ENCODE measurements at places on chromosomes 5 and 9.

DNA sequence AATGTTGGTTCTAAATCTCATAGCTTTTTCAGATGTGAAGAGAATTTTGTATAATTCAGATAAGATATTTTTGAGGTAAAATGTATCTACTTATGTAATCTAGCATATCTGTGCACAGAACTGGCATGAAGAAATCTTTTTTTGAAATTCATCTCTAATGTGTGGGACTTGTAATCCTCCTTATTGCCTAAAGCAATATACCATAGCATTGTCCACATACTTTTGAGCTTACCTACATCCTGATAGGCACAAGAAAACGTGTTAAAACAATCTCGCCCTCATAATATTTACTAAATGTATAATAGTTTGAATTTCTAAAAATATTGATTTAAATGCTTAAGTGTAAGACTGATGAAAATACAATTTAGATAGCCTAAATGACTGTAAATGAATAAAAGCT is 1686.5 kb upstream of the ACO1 start:
- no peak for DNase-seq

GRCh38 chr9:14831074-14831473 is 79.2 kb downstream of the FREM1 start:
- DNase-seq, result no peak

- DNase-seq, result no peak
Observed at GRCh38 chr5:34715711-34716110, 59.6 kb downstream of the RAI14 start.

- DNase-seq, result no peak
Observed at GRCh38 chr9:3879726-3880505, 354.1 kb upstream of the RFX3 start.

- no peak for DNase-seq
Observed at GRCh38 chr9:91939978-91940377, 10.1 kb downstream of the ROR2 start.

GRCh38 chr5:172050080-172050479 is 43.6 kb upstream of the FBXW11 start:
- DNase-seq, result no peak

DNA sequence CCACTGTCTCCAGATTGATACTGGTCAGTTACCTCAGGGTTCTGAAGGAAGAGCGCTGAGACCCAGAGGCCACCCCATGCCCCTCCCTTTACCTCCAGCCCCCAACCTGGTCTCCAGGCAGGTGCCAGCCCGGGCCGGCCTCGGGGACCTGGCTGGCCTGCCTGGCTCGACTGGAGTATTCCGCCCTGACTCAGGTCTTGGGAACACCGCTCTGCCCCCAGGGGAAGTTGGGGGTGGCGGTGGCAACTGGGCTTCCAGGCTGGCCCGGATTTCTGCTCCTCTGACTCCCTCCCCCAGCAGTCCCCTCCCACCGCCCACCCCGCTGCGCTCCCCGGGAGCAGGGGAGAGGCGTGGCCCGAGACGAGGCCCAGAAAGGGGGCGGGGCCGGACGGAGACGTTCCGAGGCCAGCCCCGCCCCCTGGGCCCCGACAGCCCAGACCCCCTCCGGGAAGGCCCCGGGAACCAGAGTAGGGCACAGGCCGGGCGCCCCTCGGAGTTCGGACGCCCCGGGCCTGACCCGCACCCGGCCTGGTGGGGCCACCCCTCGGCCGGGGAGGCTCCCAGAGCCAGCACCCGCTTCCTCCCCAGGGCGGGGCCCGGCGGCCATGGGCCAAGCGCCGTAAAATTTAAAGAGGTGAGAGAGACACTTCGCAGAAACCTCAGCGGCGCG is 82.5 kb upstream of the ZBTB43 start:
- peak; percentile 85 for DNase-seq

DNA sequence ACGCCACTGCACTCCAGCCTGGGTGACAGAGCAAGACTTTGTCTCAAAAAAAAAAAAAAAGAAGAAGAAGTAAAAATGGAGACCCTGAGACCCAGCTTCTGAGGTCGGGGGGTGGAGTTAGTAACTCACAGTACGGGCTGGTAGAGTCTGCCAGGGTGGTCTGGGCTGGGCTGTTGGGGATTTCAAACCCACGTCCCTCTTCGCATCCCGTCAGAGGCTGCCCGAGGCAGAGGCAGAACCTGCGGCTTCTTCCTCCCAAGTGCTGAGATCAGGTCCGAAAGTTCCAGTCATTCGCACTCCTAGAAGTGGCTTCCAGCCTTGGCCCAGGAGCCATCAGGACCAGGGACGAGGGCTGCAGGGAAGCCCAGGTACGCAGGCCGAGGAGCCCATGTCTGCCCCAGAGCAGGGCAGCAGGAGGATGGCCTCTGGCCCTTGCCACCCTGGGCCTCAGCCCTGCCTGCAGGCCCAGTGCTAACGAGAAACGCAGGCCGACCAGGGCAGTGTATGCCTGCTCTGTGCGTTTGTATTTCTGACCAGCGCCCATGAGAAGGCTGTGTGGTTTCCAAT is 9.9 kb upstream of the SLC2A6 start:
- DNase-seq, result no peak

DNA sequence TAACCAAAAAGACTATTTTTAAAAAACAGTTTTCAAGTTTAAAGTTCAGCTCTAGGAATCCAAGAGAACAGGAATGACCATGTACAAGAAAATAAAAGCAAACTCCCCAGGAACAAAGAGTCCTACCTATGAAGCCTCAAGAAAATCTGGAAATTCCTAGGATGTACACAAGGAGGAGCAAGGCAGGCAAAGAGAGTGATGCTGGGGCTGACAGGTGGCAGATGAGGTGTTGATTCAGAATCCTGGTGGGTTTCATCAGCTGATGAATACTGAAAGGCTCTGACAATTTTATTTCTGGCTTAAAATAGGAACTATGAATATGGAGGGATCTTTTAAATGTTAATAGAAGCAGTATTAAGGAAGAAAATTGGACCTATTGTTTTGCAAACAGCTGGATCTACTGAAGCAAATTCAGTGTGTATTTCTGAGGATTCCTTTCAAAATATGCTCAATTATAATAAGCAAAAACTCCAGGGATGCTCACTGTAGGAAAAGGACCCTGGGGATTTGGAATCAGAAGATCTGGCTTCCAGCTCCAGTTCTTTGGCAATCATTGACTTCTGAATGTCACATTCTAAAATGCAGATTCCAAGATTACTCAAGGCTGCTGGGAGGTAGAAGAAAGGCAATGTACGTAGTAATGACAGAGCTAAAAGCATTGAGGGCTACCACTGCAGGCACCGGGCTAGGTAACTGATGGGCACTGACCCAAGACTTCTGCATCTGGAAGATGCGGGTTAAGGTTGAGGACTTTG is 28.0 kb upstream of the SH3RF2 start:
- DNase-seq, result no peak

GRCh38 chr5:124701873-124702425 is 44.5 kb downstream of the ZNF608 start:
- no peak for DNase-seq

DNA sequence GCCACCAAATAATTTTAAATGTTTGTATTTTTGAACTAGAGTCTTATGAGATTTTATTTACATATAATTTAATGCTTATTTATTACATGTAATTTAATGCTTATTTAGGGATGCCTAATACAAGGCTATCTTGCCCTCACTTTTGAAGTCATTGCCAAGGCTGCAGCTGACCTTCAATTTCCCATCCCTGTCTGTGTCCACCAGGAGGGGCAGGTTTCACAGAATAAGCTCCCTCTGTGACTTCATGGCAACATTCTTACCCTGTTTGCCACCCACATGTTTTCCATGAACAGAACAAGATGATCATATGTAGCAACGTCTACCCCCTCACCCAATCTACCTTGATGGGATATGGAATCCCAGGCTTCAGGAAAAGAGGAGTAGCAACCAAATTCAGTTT is 27.0 kb downstream of the C5 start:
- no peak for DNase-seq

DNA sequence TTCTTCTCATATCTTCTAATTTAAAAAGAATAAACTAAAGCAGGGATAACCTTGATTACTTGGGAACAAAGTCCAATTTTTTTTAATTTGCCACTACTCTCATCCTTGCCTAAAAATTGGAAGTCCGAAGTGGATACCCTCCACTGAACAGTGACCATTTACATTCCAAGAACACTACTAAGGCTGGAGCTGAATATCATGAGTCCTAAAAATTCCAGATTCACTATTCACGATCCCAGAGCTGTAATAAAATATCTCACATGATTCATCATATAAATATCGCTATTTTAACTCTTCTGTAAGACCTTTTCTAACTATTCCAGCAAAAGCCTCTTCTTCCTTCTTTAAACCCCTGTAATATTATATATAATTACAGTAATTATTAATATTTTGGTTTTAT is 57.4 kb downstream of the ATPSCKMT start:
- DNase-seq, result no peak

- no peak for DNase-seq
Observed at GRCh38 chr5:6713274-6714225, at the start of gene TENT4A. Gene TENT4A (plus strand): TSS chr5:6713432. CDS start chr5:6713984, 552 bp downstream.

GRCh38 chr5:125575891-125576505 is 829.6 kb upstream of the ZNF608 start:
- DNase-seq, result no peak

GRCh38 chr9:80763536-80763935 is 925.8 kb downstream of the TLE1 start:
- DNase-seq, result no peak

- DNase-seq, result no peak
Observed at GRCh38 chr9:4596165-4596922, 65.8 kb upstream of the PLPP6 start.

DNA sequence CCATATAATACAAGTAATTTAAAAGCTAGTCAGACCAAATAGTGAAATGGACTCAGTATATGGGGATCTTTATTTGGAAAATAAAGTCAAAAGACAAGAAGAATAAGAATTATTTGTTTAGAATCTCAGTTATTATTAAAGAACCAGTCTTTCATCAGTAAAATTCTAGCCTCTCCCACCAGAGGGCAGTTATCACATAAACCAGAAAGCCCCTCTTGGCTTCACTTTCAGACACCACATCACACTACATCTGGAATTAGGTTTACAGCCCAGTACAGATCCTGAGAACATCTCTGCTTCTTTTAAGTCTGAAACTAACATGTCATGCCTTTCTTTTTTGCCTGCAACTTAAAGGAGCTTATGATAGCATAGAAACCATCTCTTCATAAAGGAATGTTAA is 12.2 kb upstream of the HSPB3 start:
- DNase-seq, result no peak

DNA sequence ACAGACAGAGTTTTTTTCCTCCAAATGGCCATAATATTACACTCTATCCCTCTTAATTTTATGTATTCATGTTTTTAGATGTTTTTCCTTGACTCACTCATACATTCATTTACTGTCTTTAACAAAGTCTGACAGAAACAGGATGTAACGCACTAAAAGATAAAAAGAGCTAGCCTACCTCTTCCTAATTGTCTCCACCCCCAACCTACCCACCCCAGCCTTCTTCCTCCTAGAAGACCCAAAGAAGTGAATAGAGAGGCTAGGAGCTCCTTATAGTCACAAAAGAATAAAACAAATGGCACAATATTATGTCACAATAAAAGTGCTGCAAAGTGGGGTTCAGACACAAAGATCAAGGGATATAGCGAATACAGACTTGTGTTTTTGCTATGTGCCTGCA is 719 bp downstream of the NOL8 start:
- DNase-seq, result no peak

All from stimulated activated CD8-positive, alpha-beta memory T cell treated with anti-CD3 and anti-CD28 coated beads, Interleukin-15, amount 100 ng/mL, for 4 hours (primary cell).